ENCODE measurements at places on chromosomes 7 and 10.
A peak's percentile ranks its signal among the peaks of the same experiment; 100 is the strongest.

GRCh38 chr10:30784897-30785605 lies 155.5 kb upstream of the LYZL2 start:
- DNase-seq = peak; percentile 96

DNA sequence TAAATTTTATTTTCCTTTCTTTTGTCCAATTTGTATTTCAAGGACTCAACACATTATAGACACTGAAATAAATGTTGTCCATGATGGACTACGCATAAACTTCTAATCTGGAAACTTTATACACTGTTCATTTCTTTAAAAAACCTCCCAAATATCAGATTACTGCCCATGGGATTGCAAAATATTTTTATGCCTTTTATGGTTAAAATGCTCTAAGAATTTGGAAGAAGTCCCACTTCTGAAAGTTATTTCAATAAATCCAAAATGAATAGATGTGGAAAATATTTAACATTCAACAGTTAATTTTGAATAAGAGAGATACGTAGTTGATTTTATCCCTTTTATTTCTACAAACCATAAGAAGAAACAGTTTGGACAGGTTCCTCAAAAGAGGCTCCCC lies 46.1 kb downstream of the CABCOCO1 start:
- DNase-seq = no peak

DNA sequence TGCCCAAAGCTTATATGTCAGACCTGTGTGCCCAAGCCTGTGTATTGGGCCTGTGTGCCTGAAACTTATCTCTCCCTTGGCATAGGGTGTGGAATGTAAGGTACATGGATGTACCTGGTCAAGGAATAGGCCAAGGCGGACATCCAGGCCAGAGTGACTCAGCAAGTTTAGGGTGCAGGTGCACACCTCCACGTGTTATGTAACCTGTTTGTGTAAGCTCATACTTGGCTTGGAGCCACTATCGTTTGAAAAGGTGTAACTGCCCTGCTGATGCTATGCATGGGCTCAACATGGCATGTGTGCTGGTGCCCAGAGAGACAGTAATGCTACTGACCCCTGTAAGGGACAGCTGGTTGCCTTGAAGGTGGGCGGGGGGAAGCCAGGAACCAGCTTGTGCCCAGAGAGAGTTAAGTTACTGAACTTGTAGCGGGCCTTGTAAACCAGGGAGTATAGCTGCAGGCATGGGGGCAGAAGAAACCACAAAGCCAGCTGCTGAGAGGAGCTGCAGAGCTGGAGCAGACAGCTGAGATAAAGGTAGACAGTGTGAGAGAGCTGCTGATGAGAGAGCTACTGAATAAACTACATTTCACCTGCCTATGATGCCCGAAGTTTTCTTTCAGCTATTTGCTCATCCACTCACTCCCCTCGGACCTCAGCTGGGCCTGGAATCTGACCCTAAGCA lies 656.4 kb upstream of the ZWINT start:
- no peak for DNase-seq

GRCh38 chr10:48611133-48611532 lies 6.3 kb upstream of the ARHGAP22 start:
- no peak for DNase-seq

DNA sequence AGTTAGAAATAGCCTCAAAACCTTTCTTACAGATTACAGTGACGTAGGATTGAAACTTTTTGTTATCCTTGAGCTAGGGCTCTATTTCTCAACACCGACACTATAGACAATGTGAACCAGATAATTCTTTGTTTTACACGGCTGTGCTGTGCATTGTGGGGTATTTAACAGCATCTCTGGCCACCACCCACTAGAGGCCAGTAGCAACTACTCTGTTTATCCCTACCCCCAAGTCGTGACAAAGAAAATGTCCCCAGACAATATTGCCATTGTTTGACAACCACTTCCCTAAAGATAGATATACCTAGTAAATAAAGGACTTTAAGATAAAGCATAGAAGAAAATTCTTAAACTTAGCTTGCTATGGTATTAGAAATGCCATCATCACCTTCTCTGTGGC lies 359.6 kb downstream of the ARL4A start:
- no peak for DNase-seq

GRCh38 chr10:43964486-43964885 lies 315.8 kb upstream of the ZNF32 start:
- DNase-seq = no peak
